ENCODE measurements at places on chromosomes 5 and 9.

GRCh38 chr9:91865041-91865440 is 85.0 kb downstream of the ROR2 start:
- DNase-seq = no peak

DNA sequence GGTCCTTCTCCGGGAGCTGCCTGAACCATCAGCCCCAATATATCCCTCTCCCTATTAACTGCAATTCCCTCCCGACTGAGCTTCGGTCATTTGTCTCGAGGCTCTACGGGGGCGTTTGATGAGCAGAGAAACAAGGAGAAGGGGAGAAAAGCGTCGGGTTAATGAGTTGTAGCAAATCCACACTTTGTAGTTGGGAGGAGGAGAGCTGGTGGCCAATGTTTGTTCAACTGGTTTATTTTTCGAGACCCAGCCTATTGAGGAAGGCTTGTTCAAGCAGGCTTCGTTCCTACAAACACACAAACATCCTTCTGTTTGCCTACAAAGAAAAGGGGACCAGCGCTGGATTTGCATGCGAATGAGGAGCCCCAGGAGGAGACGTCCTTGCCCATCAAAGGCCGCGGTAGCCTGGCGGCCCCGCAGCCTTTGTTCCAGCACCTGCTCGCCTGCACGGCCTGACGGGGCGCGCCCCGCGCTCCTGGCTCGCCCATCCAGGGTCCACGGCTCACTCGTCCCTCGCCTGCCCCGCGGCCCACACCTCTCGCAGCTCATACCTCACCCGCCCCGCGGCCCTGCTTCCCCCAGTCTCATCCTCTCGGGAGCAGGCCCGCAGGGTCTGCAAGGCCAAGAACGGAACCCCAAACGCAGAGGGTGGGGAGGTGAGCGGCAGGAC is 4.6 kb downstream of the FOXD1 start:
- no peak for DNase-seq

GRCh38 chr9:16985559-16986348 is 115.3 kb upstream of the BNC2 start:
- DNase-seq = no peak

GRCh38 chr9:124365036-124365435 is 50.2 kb downstream of the PSMB7 start:
- no peak for DNase-seq

DNA sequence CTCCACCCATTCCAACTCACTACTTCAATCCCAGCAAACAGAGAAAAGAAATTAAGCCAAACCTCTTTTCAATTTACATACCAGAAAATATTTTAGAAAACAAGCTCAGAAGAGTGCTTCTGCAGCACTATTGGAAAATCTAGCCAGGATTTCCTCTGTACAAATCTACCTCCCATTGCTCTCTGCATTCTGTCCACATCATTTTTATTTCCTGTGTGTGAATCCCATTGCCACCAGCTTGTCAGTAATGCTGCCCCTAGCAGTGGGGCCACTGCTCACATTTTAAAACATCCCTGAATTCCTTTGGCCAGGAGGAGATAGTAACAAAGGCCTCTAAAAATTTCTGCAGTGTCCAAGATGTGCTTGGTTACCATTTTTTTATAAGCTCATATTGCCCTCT is 232.5 kb downstream of the ARRDC3 start:
- DNase-seq = no peak

- DNase-seq = no peak
Measured at GRCh38 chr5:173862047-173862477, 26.1 kb upstream of the CPEB4 start.

DNA sequence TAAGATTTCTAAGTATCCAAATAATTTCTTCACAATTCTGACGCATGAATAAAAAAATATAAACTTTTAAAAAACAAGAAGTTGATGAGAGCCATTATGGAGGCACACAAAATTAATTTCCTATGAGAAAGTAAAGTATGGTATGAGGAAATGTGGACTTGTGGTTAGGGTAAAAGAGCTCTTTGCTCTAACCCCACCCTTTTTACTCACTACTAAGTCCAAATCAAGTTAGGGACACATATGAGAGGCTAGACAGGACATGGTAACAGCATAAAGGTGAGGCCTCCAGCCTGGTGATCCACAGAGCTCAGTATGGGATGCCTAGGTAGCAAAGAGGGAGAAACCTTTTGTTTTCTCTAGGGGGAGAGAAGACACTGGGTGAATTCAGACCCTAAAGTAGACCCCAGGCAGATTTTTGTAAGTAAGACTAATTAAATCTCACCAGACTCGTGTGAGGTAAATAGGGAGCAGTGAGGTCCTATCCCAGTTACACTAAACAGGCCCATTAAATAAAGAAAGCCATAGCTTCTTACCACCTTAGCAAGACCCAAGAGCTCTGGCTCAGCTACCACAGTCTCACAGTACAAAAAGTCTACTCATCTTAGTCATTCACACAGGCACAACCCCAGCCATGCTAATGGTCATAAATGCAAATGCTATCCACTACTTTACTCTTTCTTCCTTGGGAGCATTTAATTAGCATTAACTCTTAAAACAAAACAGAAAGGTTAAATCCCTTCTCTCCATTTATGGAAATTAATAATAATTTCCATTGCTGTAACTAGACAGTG is 42.6 kb downstream of the MLLT3 start:
- DNase-seq = no peak

- no peak for DNase-seq
Measured at GRCh38 chr9:36793277-36793676, 220.6 kb downstream of the MELK start.

DNA sequence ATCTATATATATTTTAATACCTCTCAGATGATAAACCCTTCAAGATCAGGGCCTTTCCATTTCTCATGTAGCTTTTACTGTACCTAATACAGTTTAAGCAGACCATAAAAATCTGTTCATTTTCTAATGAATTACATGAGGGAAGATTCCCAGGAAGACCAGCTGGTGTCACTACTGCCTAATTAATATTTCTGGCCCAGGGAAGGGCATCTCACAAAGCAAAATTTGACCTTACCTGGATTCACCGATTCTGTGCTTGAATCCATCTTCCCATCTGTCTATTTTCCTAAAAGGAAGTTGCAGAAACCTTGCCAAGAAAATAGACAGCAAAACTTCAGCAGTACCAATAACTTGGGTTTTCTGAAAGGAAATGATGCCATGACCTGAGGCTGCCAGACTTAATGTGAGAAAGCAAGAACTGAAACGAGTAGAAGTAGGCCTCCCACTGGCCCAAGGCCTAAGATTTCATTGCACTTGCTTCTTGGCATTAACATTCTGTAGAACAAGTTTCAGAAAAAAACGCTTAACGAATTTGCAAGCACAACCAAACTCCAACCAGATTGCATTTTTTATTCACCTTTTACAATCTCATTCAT is 83.0 kb upstream of the GLIS3 start:
- no peak for DNase-seq

- DNase-seq = no peak
Measured at GRCh38 chr5:181063514-181063913, 23.4 kb downstream of the BTNL9 start.

DNA sequence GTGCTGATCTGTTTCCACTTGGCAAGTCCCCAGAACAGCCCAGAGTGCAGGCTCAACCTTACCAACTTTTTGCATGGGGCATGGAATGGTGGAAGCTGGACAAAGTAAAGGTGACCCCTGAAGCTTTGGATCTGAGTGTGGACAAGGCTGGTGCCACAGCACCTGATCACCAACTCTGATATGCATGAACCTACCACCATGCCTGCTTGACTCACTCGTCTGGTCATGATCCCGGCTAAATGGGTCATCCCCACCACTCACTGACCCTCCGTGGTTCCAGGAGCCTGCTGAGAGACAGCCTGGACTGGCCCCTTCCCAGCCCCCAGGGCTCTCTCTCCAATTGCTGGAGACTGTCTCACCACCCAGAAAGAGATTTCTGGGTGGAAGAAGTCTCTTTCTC is 14.4 kb upstream of the SLC22A4 start:
- DNase-seq = no peak

GRCh38 chr5:74312746-74313145 is 327.8 kb downstream of the ENC1 start:
- no peak for DNase-seq

DNA sequence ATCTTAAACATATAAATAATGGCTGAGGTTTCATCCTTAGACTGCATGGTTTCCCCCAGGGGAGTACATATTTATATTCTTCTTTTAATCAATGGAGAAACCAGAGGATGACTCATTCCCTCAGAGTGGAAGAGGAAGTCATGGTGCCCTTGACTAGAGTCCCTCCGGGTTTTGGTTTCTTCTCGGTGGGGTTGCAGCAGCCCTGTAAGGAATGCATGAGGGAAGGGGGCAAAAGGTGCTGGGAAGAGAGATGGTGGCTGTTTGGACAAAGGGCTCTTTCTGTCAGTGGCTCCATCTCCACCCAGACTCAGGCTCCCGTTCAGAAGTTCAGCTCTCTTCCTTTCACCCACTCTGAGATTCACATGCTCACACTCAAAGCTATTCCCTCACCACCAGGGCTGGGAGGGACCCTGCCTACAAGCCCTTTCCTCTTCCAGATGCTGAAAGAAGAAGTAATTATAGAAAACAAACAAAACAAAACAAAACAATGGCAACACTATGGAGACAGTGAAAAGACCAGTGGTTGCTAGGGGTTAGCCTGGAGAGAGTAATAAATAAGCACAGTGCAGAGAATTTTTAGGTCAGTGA is 129.8 kb upstream of the IL12B start:
- no peak for DNase-seq

DNA sequence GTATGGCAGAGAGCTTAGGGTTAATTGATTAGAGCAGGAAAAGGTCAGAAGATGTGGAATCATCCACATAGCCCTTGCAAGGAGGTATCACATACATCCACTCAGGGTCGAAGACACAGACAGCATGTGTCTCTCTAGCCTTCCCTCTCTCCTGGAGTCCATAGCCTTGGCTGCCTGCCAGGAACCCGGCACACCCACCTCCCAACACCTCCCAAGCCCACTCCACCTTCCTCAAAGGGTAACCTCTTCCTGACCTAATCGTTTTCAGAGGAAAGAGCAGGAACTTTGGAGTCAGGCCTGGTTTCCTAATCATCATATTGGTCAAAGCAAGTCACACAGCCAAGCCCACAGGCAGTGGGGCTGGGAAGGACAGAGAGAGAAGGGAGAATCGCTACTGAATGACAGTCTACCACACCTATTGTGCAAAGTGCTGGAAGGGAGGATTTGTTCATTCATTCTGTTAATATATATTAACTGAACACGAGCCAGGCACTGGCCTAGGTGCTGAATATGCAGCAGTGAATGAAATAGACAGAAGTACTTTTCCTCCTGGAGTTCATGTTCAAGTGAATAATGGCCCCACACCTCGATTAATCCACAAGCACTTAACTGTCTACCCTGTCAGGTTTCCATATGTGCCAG is 107.8 kb downstream of the KCNIP1 start:
- no peak for DNase-seq

DNA sequence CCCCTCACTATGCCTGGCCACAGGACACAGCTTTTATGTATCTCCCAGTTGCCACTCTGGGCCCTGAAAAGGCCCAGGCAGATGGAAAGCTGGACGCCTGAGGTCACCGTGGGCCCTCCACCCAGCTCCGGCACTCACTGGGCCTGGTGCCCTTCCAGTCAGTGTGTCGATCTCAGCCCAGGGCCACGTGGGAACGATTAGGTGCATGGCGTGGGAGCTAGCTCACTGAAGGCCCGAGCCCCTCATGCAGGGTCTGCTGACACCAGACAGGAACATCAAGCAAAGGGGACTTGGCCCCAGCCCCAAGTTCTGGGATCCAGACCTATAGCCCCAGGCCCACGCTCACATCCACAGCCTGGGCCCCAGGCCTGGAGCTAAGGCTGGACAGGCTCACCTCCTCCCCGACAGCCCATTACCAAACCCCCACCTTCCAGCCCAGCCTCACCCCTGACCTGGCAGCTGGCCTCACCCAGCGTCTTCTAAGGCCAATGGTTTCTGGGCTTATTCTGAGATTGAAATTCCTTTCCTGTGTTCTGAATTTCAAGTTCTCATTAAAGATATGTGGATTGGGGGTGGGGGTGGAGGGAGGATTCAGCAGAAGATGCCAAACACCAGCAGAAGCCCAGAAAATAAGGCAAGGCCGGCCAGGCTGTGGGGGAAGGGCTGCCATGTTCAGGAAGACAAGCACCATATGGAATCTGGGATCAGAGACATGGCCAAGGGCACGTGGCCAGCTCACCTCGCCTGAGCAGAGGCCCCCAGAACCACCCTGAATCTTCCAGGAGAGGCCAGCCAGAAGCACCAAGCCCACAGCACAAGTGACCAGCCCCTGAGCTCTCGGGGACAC is 74.5 kb downstream of the ADAMTS2 start:
- no peak for DNase-seq
